ENCODE measurements at places on chromosomes 6 and 20.

GRCh38 chr6:210104-210456 is 82.2 kb upstream of the DUSP22 start:
- no peak for DNase-seq

- no peak for DNase-seq
Measured at GRCh38 chr6:897528-898207, 204.7 kb upstream of the EXOC2 start.

DNA sequence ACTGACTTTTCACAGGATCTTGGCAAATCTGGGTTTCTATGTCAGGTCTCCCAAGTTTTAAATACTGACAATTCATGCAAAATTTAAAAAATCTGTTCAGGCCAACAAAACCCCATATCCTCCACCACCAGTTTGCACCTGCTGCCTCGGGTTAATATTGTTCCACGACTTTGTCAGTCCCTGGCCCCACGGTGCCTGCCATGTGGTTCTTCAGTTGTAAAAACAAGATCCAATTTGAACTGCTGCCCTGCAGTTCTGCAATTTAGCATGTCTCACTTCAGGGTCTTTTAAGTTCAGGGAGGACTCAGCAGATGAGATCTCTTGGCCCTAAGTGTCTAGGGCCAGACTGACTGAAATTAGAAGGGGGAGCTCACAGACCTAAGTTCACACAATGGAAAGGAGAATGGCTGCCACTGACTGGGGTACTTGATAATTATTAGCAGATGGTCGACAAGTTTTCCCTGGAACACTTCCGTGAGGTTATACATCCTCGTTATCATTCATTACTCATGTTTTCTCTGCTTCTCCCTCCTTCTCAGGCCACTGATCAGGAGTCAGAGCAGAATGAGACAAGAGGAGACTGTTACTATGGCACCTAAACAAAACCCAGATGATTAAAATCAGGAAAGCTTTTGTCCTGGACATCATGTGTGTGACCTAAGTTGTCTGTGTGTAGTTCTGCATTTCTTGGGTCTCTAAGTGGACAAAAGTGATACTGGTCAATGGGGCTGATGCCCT is 223.6 kb downstream of the KIF16B start:
- DNase-seq, result peak; percentile 43

DNA sequence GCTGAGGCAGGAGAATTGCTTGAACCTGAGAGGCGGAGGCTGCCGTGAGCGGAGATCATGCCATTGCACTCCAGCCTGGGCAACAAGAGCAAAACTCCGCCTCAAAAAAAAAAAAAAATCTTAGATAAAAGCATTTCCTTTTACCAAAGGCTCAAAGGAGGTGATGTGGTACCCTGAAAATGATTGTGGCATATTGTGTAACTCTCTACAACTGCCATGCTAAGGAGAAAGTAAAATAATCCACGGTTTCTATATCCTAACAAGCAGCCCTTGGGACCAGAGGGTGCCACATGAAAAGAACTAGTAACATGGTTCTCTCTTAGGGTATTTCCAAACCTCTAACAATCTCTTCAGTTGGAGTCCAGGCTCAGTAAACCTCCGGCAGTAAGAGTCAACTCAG is 38.8 kb upstream of the SLA2 start:
- no peak for DNase-seq

GRCh38 chr20:56861590-56861989 is 232.5 kb downstream of the TFAP2C start:
- no peak for DNase-seq

- DNase-seq, result no peak
Measured at GRCh38 chr6:18269253-18269652, 4.9 kb upstream of the DEK start.

- DNase-seq, result peak; percentile 37
Measured at GRCh38 chr20:35661053-35661452, 3.6 kb downstream of the CPNE1 start.

- peak; percentile 73 for DNase-seq
Measured at GRCh38 chr6:148746363-148747144, at the start of gene UST. UST (plus strand) TSS chr6:148747030; CDS start chr6:148747431, 401 bp downstream.

DNA sequence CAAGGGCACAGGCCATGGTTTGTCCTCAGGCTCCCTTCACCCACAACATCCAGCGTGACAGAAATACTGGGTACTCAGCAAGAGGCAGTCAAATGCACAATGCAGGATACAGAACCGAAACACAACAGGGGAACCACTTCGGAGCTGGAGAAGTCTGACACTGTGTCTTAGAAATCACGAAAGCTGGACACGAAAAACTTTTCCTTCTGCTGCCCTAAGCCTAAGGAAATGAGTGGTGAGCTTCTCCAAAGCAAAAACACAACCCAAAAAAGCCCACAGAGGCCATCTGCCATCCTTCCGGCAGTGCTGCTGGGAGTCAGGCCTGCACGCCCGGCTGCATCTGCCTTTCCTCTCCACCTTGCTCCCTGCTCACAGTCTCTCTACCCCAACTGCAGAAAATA is 106.3 kb downstream of the SLC23A2 start:
- no peak for DNase-seq

DNA sequence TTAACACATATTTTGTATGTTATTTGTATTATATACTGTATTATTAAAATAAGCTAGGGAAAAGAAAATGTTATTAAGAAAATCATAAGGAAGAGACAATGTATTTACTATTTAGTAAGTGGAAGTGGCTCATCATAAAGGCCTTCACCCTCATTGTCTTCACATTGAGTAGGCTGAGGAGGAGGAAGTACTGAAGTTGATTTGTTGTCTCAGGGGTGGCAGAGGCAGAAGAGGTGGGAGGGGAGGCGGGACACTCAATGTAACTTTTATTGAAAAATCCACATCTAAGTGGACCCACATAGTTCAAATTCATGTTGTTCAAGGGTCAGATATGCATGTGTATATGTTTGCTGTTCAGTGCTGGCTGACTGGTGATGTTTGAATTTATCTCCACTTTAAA is 210.2 kb upstream of the CITED2 start:
- no peak for DNase-seq

DNA sequence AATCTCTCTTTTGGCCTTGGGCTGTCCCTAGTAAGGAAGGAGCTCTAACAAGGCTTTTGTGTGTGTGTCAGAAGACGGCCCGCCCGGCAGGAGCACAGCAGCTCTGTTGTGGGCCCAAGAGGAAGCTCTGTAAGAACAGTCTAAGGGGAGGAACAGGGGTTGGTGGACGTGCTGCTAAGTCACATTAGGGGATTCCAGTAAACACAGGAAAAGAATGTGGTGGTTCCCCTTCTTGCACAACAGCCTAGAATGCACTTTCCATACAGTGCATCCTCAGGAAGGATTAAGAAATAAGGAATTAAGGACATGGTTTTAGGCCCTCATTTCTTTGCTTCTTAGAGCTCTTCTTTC is 114.5 kb downstream of the RNF144B start:
- peak; percentile 45 for DNase-seq

GRCh38 chr6:34196116-34196832 is 40.4 kb upstream of the HMGA1 start:
- DNase-seq, result peak; percentile 54

DNA sequence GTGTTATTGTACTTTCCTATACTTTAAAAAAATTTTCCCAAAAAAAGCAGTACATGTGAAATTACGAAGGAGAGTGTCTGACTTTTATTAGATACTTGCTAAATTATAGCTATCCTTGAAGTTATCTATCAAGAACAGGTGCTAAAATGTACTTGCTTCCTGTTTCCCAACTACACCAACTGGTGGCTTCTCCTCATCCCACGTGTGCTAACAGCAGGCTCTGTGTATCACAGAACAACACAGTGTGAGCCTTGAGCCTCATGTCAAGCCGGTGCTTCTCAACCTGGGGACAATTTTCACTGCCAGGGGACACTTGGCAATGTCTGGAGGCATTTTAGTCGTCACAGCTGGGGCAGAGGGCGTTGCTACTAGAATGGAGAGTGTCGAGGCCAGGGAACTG is 36.2 kb upstream of the CDYL start:
- no peak for DNase-seq

- no peak for DNase-seq
Measured at GRCh38 chr6:37793067-37793466, 26.5 kb upstream of the ZFAND3 start.

- DNase-seq, result peak; percentile 82
Measured at GRCh38 chr6:11848852-11849731, 70.5 kb upstream of the ADTRP start.

- no peak for DNase-seq
Measured at GRCh38 chr6:89644864-89645263, 6.3 kb upstream of the LYRM2 start.

- DNase-seq, result no peak
Measured at GRCh38 chr6:89999945-90000825, 105.9 kb downstream of the GJA10 start.

GRCh38 chr6:13250703-13251102 is 77.6 kb downstream of the TBC1D7 start:
- DNase-seq, result no peak

DNA sequence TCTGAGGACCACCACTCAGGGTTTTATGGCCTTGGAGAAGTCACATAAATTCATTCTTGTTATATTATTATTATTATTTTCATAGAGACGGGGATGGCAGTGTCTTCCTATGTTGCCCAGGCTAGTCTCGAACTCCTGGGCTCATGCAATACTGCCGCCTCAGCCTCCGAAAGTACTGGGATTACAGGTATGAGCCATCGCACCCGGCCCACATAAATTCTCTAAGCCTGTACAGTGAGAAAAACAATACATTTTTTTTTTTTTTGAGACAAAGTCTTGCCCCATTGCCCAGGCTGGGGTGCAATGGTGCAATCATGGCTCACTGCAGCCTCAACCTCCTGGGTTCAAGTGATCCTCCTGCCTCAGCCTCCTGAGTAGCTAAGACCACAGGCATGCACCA is 753 bp upstream of the FASTKD5 start:
- DNase-seq, result no peak

GRCh38 chr20:12570371-12570770 is 438.4 kb upstream of the SPTLC3 start:
- DNase-seq, result peak; percentile 8

DNA sequence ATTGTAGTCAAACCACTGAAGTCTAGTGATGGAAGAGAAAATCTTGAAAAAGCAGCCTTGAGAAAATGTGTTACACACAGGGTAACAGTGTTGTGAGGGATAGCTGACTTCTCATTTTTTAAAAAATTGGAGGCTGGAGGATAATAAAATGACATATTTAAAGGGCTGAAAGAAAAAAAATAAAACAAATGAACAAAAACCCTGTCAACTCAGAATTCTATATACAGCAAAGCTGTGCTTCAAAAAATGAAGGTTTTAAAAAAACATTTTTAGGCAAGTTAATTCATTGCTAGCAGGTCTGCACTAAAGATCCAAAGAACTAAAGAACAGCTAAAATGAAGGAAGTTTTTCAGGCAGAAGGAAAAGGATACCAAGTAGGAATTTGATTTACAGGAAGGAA is 31.1 kb downstream of the VTA1 start:
- DNase-seq, result no peak

GRCh38 chr6:22966691-22967422 is 397.5 kb downstream of the HDGFL1 start:
- DNase-seq, result no peak

- no peak for DNase-seq
Measured at GRCh38 chr20:21498635-21499034, 15.2 kb downstream of the NKX2-2 start.

GRCh38 chr20:14203657-14204056 is 133.8 kb downstream of the FLRT3 start:
- no peak for DNase-seq

DNA sequence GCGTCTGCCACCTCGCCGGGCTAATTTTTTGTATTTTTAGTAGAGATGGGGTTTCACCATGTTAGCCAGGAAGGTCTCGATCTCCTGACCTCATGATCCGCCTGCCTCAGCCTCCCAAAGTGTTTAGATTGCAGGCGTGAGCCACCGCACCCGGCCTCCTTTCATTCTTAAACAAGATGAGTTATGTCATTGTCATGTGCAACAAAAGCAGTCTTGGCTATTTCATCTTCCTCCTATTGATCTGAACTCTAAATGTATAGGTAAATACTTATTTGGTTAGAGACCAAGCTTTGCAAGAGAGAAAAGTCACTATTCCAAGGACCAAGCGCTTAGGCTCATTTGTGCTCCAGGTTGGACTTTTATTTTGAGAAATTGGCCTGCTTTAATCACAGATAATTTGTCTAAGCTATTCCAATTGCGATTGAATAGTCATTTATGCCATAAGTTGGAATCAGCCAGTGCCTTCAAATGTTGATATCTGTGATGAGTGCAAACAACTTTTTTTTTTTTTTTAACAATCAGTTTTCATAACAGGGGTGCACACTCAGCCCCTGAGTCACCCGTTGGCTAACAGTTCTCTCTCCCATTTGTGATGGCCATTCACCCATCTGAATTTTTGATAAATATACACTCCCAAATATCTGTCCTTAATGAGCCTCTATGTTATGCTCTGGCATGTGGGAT is 167.3 kb downstream of the BCAS1 start:
- DNase-seq, result no peak

- no peak for DNase-seq
Measured at GRCh38 chr20:33925867-33926266, 67.8 kb upstream of the RALY start.

GRCh38 chr6:108714101-108714765 is 134.0 kb upstream of the ARMC2 start:
- DNase-seq, result peak; percentile 10

DNA sequence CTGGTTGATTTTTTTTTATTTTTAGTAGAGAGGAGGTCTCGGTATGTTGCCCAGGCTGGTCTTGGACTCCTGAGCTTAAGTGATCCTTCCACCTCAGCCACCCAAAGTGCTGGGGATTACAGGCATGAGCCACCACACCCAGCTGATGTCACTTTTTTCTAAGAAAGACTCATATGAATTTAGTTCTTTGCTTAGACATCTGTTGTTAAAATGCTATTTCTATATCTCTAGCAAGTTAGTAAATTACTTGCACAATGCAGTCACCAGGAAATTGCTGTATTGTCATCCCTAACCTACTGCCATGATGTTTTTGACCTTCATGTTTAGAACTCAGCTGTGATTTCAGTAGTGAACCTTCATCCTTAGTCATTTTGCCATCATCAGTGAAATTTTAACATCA is 5.7 kb downstream of the KDM1B start:
- DNase-seq, result no peak

- no peak for DNase-seq
Measured at GRCh38 chr6:35640017-35640664, 48.6 kb downstream of the FKBP5 start.

DNA sequence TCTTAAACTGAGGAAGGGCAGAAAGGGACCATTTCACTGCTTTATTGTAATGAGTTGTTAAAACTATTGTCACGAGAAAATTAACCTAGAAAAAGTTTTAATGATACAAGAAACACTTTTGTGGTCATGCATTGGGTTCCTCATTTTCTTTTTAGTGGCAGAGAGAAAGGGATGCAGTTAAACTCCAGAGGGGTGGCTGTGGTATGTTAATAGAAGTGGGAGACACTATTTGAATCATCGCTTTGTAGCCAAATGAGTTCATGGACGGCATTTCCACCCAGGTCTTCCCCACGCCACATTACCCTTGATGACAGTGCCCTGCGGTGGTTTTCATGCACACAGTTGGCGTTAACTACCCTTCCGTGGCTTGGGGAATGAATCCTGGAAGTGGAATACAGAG is 235.6 kb downstream of the PLCB1 start:
- no peak for DNase-seq

- no peak for DNase-seq
Measured at GRCh38 chr20:61256824-61257223, 4.8 kb downstream of the CDH4 start.

Data from kidney glomerular epithelial cell (primary cell).